ENCODE measurements at places on chromosomes 12 and 14.

GRCh38 chr14:62934439-62934838 is 110.8 kb downstream of the KCNH5 start:
- no peak for DNase-seq

- DNase-seq = peak; percentile 68
Observed at GRCh38 chr12:48002773-48003218, 1.5 kb downstream of the COL2A1 start.

DNA sequence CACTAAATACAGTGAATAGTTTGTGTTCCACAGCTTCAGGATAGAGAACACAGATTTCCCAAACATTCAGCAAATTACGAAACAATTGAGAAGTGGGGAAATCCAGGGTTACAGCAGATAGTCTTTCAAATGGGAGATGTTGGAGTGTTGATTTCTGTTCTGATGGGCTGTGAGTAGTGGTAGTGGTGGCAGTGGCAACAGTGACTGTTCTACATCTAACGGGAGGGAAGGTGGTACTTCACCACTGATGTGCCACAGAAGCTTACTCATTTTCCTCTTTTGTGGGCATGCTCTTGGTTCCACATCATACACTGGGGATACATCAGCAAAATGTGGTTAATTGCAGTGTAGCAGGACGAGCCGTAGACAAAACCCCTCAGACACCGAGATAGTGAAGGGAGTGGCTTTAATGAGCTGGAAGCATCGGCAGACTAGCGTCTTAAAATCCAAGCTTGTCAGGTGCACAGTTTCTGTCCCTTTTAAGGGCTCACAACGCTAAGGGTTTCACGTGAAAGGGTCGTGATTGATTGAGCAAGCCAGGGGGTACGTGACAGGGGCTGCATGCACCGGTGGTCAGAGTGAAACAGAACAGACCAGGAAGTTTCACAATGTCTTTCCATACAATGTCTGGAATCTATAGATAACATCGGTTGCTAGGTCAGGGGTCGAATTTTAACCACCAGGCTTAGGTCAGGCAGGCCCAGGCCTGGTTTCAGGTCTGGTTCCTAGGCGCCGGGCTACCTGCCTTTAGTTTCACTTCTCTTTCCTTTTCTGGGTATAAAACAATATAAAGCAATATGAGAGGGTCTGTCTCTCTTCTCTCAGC is 330.6 kb upstream of the FBXO33 start:
- DNase-seq = no peak

DNA sequence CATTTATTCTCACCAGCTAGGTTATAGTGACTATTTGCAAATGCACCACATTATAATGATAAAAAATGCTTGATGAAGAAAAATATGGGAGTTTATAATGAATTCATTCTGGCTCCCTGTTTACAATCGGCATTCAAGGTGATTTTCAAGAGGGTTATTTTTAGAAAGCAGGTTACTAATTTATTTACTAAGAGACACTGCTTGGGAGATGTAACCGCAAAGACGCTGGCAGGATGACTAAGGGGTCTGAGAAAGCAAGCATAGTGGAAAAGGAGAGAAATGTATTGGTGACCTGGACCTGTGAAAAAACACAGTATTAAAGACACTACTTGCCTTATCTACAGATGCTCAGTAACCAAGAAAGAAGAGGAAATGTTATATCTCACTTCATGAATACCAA is 13.3 kb upstream of the PITPNM2 start:
- DNase-seq = no peak

DNA sequence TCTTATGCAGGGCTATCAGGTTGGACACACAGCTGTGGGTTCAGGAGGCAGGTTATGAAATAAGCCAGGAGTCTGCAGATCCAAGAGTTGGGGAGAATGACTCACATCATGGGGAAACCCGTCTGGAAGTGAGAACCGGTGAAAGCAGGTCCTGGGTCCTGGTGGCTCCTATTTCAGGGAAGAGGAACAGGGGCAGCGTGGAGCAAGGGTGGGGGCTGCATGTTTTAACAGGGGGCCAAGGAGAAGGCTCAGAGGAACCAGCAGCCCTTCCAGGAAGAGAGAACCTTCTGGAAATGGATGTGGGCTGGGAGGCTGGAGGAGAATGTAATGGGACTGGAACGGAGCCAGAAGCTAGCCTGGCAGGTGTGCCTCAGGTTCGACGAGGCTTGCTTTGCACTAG is 7.8 kb upstream of the KRT74 start:
- DNase-seq = peak; percentile 39

DNA sequence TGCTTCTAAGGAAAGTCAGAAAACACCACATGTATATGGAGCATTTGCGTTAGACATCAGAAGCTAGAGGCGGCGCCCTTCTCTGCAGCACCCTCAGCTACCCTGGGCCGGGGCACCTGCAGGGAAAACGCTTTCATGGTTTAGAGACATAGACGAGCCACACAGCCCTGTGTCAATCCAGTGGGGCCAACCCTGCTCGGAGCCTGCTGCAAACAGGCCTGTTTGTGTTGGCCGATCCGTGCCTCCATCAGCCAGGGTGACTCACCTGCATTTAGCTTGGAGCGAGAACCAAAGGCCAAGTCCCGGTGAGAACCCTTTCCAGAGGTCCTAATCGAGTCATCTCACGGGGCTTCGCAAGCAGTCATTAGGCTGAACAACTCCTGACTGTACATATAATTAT is 19.5 kb upstream of the FZD10 start:
- no peak for DNase-seq

GRCh38 chr12:22088886-22089285 is 42.9 kb downstream of the CMAS start:
- DNase-seq = no peak

- DNase-seq = peak; percentile 63
Observed at GRCh38 chr12:62760779-62761178, 174.2 kb downstream of the PPM1H start.

DNA sequence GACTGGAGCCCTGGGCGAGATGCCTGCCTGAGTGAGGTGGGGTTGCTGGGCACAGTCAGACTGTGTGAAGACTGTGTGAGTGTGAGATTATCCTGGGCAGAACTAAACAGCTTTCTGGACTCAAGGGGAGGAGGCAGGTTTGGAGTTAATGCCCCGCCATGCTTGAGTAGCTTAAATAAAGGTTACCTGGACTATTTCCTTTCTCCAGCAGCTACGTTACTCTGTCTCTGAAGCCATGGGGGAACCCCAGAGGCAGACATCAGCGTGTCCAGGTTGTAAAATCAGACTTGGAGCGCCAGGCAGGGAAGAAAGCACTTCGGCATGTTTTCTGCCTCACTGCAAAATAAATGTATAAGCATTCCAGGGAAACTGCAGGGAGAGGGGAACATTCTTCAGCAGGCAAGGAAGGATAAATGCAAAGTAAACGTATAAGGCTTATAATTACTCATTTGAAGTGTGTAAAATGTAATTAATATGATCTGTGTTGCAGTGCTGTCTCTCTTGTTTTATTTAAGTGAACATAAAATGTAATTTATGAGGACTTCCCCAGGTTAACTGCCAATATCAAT is 129.7 kb downstream of the CHST11 start:
- DNase-seq = no peak

DNA sequence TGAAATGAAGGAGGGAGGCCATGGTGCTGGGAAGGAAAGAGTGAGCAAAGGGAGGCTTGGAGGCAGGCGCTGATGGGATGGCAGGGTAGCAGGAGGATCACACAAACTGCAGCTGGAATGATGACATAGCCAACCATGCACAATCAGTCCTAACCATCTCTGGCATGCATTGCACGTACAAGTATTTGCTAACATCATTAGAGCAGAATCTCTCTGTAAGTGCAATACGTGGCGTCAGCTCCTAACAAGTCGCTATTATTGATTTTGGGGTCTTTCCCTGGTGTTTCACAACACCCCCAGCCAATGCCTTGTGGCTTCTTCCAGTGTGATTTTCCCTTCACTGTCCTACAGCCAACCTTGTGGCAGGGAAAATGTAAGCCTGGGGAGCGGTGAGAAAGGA is 18.5 kb downstream of the BDKRB1 start:
- peak; percentile 83 for DNase-seq

- DNase-seq = peak; percentile 87
Observed at GRCh38 chr12:124369055-124369826, 74.3 kb downstream of the RFLNA start.

GRCh38 chr12:104643093-104643818 is 186.5 kb downstream of the CHST11 start:
- no peak for DNase-seq

DNA sequence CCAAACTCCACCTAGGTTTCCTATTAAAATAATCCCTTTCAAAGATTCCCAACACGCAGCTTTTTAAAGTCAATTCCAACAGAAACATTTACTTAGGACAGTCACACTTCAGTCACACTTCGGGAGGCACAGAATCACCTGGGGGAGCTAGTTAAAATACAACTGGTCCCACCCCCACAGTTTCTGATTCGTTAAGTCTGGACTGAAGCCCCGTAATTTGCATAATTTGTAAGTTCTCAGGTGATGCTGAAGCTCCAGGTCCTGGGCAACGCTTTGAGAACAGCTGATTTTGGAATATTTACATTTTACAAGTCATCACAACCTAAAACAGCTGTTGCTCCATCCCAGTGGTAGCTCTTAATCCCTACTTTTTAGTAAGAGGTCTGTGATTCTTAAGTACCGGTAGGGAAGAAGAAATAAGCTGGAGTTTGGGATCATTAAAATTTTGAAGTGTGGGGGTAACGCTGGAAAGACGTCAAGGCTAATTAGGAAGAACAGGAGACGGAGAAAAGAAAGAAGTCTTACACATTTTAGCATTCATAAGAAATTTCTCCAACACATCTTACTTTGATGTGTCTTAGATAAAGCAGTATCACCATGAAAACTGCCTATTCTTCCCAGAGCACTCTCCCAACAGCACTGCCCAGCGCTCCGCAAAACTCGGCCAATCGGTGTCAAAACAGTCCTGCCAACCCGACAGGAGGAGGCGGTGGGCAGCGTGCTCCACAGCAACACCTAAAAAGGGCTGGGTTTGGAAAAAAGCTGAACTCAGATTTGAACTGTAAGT is 1.1 kb downstream of the IPO8 start:
- DNase-seq = peak; percentile 53

DNA sequence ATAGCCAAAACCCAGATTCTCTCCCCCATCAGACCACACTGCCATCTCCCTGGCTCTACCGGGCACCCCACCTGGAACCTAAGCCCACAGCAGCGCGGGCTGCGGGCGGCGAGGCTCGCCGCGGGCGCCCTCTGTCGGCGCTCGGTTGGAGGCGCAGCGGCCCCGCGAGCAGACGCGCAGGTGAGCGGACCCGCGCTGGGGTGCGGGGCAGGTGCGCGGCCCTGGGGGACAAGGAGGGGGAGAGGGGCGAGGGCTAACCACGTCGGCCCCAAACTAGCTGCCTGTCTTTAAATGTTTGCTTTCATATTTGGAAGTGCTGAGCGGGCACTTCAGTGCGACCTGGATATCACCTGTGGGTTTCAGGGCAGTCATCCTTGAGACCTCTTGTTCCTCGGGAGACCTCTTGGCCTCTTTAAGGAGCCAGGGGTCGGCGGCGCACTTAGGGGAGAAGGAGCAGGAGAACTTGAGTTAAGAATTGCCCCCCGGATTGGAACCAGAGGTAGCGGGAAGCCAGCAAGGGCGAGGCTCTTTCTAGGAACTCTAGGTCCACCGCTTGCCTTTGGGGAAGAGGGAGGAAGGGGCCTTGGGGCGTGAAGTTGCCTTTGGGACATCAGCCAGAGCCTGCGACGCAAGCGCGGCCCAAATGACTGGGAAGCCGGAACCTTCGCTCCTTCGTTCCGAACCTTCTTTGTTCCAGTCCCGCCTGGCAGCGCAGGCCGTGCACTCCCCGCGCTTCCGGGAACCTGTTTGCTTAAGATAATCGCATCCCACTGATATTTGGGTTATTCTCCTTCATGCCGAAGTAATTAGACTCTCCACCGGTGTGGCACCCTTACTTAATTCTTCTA is 78.7 kb downstream of the NEDD1 start:
- no peak for DNase-seq

DNA sequence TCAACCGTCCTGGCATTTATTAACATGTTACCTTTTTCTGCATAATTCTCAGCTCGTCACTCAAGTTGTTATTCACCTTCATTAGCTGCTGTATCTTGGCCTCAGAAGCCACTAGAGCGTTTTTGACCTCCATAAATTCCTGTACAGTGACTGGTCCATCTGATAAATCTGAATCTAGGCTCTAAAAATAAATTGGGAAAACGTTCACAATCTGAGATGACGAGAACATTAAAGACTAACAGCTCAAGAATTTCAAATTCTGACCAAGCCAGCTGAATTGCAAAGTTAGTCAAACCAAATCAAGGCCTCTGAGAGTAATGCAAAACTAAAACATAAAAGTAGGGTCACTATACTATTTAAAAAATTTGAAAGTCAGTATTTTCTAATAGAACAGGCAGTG is 45.0 kb downstream of the GIT2 start:
- peak; percentile 44 for DNase-seq

DNA sequence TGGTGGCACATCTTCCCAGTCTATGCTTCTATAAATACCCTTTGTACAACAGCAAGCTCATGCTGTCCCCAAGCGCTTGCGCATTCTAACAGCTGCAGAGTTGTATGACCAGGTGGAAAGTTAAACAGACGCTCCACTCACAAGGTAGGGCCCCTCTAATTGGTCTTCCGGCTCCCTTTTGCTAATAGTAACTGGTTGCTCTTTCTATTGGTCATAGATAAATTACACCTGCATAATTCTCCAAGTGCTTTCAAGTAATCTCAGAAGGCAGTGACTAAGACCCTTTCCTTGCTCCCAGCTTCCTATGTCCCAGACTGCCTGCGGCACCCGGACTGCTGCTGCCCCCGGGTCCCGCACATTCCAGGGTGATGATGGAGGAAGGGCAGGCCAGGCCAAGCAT is 6.1 kb upstream of the TSPAN9 start:
- no peak for DNase-seq

GRCh38 chr14:103372552-103373304 is 12.5 kb upstream of the MARK3 start:
- DNase-seq = peak; percentile 28

DNA sequence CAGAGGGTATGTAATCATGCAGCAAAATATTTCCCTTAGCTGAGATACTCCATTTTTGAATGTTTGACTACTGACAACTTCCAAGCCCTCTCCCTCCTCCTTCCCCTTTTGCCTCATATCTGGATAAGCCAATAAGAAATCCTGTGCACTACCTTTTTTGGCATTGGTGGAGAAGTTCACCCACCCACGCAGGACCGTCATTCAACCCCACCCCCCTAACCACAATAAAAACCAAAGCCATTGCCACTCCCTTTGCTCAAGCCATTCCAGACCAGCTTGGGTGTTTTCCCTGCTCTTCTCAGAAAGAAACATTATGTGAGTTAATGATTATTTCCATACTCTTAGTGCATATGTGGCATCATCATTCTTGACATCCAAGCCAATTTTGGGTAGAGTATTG is 176.7 kb downstream of the PTPN11 start:
- no peak for DNase-seq

DNA sequence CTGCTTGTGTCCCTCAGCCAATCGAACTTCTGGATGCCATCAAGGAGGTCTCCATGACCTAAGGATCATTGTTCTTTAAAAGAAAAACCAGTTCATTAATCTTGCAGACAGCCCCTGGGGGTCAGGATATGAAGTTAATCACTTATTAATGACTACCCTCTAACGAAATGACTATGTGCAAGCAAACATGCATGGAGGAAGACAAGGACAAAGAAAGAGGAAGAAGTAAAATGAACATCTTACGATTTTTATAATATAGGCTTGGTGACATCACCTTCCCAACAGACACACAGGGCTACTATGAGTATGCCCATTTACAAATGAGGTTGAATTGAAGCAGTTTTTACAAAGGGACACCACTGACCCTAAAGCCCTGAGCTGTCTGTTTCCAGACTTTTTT is 111.1 kb upstream of the AMIGO2 start:
- no peak for DNase-seq

Data from umbilical cord (tissue), 2 donors.